ENCODE measurements at places on chromosomes 1 and 21.
A peak's percentile ranks its signal among the peaks of the same experiment; 100 is the strongest.

DNA sequence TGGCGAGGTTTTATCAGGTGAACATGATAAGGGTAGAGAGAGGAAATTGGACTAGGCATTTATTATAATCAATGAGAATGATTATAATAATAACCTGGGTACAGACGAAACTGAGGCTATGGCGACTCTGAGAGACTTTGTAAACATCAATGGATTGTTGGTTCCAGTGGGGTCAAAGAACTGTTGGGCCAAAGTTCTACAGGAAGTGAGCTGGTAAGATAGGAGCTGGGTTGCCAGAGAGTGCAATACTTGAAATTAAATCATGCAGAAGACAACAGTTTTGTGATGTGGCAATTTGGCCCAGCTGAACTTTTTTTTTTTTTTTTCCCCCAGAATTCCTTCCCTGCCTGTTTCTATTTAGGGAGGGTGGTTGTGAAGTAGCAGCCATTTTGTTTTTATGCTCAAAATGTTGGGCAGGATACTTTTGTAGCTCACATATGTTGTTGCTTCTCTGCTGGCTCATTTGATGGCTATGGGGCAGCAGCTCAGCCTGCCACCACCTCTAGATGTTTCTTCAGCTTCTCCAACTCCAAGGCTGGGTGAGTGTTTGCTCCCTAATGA is 286.5 kb upstream of the B3GALT2 start:
- no peak for DNase-seq

- no peak for DNase-seq
Measured at GRCh38 chr1:202061055-202061454, 50.7 kb downstream of the ELF3 start.

DNA sequence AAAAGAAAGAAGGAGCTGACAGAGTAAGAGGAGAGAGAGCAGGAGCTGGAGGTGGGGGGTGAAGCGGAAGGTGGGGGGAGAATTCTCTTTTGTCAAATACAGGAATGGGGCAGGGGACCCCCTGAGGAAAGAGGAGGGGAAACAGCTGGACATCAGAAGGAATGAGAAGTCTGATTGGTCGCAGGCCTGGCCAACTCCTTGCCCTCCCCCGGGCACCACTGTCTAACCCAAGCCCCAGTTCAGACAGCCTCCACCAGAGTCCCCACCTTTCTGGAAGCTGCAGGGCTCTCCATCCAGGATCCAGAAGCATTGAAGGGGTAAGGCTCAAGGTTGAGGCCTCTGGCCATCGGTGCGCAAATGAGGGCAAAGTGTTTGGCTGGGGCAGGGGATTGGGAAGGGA is at the start of gene OPTC:
OPTC (plus strand) TSS at position 253 of the 400 bp plus-strand sequence. CDS start 1,853 bp downstream, outside the sequence.
- no peak for DNase-seq

DNA sequence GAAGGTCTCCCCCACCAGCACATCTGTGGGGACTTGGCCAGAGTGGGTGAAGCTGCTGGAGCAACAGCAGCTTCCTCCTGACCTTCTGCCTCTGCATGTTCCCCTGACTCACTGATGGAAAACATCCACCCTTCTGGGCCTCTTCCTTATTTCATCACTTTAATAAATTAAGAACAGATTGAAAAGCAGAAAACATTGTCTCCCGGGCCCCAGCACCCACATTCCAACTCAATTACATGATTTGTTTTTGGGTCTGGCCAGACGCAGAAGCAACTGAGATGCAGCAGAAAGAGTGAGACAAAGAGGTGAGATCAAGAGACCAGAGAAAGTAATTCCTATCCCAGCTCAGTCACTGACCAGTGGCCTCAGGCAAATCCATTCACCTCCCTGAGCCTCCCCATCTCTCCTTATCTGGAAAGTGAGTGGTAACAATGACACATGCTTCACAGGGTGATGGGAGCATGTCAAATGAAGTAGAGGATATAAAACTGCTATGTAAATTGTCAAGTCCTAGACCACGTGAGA is 157.1 kb downstream of the ELAVL4 start:
- no peak for DNase-seq

GRCh38 chr1:223700388-223700918 is 11.9 kb upstream of the CAPN2 start:
- DNase-seq: no peak

DNA sequence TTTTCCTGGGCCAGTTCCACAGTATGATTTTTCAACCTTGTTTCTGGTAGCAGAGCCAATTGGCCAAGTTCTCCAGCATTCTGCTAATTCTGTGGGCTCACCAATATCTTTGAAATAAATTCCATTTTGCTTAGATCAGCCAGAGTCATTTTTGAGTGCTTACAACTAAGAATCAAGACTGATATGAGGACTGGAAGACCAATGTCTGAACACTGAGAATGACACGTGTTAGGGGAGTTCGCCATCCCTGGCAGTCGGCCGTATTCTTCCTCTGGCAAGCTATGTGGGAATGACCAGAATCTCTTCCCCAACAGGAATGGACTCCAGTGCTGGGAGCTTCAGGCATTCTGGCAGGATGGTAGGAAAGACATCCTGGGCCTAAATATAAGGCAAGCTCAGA is 4.9 kb upstream of the TENT5C start:
- DNase-seq: no peak

DNA sequence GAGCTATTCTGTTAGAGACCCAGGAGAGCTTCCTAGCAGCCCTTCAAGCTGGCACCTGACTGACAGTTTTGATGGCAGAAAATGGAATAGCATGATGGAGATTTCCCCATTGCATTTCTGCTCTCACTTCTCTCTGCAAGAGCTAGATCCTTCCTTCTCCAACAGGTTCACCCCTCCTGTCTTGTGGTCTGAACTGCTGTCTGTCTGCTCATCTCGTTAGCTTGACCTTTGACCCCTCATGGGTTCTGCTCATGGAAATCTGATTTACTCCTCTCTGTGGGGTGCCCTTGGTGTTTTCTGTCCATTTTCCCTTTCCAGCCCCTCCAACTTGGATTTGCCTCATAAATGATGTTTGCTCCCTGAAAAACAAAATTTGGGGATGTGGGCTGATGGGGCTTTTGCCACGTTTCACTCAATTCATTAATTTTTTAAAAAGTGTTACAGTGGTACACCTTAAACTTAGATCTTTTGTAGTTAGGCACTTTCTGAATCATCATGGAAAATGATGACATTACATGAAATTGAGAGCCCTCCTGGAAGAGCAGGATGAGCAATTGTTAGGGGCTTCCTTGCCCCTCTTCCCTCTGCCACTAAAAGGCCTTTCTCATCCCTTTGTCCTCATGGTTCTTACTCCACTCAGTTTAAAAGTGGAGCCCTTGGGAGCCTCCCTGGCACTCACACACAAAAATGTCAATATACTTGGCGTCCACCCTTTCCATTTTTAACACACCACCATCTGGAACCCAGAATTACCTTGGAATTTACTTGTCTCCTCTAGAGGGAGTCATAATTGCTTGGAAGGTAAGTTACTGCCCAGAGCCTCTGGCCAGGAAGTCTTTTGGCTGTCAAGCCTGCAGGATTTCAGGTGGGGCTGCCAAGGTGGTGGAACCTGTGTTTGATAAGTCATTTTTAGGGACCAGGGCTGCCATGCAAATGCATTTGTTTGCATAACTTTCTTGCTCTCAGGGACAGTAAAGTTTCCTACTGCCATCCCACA is 31.9 kb upstream of the IL19 start:
- no peak for DNase-seq

GRCh38 chr1:58465176-58465575 is 81.3 kb downstream of the OMA1 start:
- no peak for DNase-seq

- DNase-seq: no peak
Measured at GRCh38 chr1:23995431-23995837, 15.3 kb upstream of the SRSF10 start.

DNA sequence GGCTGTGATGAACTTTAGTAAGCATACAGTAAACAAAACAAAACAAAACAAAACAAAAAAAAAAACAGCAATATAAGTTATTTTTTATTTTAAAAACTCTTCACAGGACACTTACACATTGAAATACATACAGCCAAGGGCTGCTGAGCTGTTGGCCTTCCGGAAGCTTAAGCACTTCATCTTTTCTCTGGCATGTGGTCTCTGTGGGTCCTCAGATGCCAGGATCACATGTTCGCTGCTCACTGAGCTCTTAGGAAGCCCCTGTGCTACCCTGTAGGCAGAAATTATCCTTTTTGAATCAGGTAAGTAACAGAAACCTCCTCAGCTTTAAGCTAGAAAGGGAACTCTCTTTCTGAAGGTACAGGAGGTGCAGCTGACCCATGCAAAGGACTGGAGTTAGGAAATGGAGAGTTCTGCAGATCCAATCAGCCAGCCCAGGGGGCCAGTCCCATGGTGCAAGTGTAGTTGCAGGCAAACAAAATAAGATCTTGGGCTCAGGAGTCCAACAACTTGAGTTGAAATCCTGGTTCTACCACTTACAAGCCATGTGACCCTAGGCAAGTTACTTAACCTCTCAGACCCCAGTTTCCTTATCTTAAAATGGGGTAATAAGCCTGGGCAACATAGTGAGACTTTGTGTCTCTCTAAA is 22.4 kb upstream of the MED18 start:
- no peak for DNase-seq

DNA sequence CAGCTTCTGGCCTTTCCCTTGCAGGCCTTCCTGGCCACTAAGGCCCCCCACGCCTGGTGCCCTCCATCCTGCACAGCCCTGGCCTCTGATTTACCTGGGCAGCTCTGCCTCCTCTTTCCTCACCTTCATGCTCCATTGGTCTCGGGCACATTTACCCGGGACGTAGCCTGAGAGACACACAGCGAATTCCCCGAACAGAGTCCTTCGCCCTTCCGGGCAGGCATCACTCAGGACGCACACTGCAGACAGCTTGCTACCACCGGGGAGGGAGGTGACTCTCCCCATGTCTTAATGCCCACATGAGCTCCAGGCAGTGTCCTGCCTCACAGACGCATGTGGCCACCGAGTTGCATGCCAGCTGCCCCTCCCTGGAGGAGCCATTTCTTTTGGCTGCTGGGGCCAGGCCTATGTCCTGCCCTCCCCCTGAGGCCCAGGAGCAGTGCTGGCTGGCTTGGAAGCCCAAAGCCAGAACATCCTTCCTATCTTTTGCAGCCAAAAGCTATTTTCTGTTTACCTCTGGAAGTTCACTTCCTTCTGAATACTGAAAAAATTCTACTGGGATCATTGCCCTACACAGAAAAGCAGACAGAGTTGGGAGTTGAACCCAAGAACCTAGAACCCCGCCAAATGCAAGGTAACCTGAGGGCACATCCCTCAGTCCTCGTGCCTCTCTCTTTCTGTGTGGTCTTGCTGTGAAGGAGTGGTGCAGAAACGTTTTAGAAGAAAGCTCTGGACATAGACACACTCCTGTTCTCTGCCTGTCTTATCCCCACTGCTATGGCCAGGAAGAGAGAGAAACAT is 209.5 kb downstream of the TOMM20 start:
- DNase-seq: no peak

GRCh38 chr1:43073490-43074230 is 98.4 kb downstream of the EBNA1BP2 start:
- DNase-seq: peak; percentile 74

- DNase-seq: no peak
Measured at GRCh38 chr1:215957663-215958062, 390.6 kb downstream of the KCTD3 start.

- no peak for DNase-seq
Measured at GRCh38 chr1:227912866-227913265, 34.9 kb downstream of the WNT9A start.

DNA sequence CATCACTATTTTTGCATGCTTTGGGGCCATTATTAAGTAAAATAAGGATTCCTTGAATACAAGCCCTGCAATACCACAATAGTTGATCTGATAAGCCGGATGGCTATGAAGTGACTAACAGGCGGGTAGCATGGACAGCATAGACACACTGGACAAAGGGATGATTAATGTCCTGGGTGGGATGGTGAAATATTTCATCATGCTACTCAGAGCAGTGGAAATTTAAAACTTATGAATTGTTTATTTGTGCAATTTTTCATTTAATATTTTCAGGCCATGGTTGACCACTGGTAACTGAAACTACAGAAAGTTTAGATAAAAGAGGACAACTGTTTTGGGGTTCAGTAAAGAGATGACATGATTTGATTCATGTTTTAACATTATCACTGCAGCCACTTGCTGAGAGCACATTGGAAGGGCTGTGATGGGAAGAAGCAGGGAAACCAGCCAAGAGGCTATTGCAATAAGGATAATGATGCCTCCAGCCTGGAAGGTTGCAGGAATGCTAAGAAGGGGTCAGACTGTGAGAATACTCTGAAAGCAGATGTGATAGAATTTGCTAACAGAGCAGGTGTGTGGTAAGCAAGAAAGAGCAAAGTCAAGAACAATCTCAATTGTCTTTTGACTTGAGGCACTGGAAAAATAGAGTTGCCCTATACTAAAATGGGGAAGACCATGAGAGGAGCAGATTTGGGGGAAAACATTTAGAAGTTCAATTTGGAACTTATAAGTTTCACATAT is 62.5 kb upstream of the TNFSF4 start:
- no peak for DNase-seq

- DNase-seq: no peak
Measured at GRCh38 chr1:161770250-161770649, 4.1 kb downstream of the ATF6 start.

DNA sequence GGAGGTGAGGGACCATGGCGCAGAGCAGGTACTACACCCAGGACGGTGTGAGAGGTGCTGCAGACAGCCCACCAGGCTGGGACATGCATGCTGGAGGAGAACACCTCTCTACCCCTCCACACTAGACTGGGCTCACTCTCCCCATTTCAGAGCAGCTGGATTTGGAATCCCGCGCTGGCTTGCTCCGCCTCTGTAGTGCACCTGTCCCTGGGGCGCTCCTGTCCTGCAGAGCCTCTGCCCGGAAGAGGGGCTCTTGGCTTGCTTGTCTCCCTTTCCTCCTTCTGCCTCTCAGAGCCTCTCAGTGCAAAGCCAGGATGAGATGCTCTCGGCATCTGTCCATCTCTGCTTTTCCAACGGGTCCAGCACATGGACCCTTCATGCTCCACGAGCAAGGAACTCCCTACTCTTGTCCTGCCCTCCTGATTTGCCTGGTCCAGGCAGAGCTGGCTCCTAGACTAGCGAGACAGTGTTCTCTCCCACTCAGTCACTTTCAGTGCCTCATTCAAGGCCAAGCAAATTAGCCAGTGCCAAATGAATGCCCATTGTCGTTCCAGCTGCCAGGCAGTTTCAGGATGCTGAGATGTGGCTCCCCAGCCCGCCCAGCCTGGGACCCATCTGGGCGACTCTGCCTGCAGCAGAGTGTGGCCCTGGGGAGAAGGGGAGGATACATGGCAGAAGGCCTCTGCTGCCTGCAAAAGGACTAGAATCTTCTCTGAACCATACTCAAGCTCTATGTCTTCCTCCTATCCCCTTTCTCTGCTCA is 33.7 kb downstream of the CDCA8 start:
- no peak for DNase-seq

DNA sequence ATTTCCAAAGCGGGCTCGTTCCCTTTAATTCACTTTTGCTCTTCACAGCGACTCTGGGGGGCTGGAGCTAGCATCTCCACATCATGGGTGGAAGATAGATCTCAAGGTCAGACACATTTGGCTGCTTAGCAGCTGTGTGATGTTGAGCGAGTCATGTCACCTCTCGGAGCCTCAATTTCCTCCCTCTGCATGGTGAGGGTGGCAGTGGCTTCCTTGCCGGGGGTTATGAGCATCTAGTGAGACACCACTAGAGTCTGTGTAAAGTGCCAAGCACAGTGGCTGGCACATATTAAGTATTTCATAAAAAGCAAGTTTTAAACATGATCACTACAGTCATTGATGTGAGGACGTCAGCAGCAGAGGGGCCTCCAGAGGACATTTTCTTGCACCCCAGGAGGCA is 16.9 kb upstream of the ECE1 start:
- DNase-seq: no peak
